ENCODE measurements at places on chromosomes 13 and 19.

- peak; percentile 27 for DNase-seq
These were observed 76.9 kb downstream of the GADD45B start for GRCh38 chr19:2552859-2553258.

DNA sequence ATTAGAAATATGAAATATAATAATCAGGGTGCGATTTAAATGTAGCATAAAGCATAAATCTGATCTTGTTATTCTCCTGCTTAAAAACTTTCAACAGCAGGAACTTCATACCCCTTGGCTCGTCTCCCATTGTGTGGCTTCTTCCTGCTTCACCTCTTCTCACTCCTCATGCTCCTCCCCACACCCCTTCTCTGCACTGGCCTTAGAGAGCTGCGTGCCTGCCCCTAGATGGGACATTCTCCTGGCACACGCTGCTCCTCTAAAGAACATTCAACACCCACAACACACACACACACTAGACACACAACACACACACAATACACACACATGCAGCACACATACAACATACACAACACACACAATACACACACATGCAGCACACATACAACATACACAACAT is 104.6 kb upstream of the RAP2A start:
- peak; percentile 61 for DNase-seq

DNA sequence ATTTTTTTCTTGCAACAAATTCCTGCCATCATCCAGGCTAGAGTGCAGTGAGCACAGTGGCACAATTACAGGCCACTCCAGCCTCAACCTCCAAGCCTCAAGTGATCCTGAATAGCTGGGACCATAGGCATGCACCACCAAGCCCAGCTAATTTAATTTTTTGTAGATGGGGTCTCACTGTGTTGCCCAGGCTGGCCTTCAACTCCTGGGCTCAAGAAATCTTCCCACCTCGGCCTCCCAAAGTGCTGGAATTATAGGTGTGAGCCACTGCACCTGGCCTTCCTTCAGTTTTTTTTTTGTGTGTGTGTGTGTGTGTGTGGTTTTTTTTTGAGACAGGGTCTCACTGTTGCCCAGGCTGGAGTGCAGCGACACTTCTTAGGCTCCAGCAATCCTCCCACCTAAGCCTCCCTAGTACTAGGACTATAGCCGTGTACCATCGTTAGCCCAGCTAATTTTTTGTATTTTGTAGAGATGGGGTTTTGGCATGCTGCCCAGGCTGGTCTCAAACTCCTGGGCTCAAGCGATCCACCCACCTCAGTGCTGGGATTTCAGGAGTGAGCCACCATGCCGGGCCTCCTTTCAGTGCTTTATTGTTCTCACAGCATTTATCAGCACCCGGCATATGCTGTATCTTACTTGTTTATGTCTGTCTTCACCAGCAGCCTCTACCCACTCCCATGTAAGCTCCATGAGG is 5.9 kb upstream of the SRRM5 start:
- DNase-seq: no peak

- DNase-seq: no peak
These were observed 143.4 kb downstream of the URI1 start for GRCh38 chr19:30085394-30085793.

DNA sequence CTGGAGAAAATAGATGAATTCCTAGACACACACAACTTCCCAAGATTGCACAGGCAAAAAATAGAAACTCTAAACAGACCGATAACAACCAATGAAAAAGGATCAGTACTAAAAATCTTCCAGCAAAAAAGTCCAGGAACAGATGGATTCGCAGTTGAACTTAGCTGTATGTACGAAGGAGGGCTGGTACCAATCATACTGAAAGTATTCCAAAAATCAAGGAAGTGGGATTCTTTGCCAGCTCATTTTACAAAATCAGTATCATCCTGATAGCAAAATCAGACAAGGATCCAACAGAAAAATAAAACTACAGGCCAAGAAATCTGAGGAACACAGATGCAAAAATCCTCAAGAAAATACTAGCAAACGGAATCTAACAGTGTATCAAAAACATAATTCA is 6.5 kb upstream of the LILRB2 start:
- DNase-seq: no peak

- peak; percentile 32 for DNase-seq
These were observed 13.5 kb downstream of the PPP1R13L start for GRCh38 chr19:45391346-45391745.

DNA sequence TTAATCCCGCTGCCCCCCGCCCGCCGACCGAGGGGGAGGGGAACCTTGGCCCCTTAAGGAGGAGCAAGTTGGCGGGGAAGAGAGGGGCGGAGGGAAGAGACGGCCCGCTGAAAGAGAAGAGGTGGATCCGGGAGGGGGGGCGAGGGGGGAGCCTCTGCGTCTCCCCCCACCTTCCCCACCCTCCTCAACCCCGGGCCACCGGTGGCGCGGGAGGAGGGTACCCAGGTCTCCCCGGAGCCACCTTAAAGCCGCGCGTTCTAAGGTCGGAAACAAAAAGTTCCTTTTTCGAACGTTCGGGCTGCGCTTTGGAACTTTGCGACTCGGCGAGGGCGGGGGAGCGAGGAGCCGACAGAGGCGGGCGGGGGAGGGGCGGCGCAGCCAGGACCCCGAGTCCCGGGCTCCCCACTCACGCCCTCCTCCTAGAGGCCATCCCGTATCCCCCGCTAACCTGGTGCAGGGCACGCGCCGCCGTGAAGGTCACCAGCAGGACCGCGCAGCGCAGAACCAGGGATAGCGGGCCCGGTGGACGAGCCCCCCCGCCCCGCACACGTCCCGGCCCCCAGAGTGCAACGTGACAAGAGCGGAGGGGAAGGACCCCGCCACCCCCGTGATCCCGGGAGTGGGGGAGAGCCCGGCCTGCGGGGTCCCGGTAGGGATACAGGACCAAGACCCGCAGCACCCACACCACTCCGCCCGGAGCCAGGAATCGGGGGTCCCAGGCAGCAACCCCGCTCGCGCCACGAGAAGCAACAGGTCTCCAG is 659 bp downstream of the ERF start:
- DNase-seq: peak; percentile 58

DNA sequence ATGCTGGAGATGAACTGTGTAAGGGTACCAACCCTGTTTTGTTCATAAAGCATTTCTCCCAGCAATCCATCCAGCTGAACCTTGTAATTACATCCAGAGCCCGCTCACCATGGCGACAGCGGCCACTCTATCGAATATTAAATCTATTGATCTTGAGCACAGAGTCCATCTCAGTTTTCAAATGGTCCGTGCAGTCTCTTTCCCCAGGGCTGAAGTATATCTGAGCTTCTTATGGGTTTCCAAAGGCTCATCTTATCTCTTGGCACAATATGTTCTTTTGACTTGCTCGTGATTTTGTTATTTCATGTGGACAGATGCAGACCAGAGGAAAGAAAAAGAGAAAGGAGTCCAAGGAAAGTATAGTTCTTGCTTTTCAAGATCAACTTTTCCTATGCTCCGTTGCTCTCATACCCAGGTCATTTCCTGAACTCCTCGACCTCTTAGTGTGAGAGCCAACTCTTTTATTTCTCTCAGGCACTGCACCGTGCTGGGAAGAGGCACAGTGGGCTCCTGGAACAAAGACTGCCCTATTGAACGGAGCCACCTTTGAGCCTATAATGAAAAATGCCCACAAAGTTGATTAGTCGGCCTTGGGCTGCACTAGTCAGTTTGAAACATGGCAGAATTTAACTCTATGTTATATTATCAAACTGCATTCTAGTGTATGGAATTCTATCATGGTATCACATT is 66.7 kb downstream of the RFC3 start:
- peak; percentile 5 for DNase-seq

- DNase-seq: peak; percentile 48
These were observed 1.3 kb downstream of the BICRA start for GRCh38 chr19:47609906-47610894.

GRCh38 chr13:49098198-49098597 is 121.9 kb upstream of the MLNR start:
- peak; percentile 95 for DNase-seq

DNA sequence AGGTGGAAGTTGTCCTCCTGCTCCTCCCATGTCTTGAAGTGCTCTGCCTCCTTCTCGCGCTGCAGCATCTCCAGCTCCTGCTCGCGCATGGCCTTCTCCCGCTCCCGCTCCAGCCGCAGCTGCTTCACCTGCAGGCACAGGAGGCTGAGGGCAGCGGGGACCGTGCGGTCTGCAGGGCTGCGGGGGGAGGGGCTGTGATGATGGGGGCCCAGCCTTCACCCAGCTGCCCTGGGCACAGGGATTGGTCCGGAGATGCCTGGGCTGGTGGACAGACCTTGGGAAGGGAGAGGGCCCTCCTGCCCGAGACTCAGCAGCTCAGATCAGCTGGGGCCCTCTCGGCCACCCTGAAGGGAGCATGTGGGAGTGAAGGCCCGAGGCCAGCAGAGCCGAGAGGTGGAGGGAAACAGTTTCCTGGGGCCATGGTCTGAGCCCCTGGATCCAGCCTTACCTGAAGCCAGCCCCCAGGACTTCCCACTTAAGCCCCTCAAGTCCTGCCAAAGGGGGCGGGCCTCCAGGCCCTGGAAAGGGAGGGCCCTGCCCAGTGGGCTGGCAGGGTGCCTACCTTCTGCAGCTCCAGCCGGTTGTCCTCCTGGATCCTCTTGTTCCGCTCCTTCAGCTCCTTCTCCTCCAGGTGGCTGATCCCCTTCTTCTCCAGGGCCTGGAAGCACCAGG is 6.3 kb downstream of the CACTIN start:
- no peak for DNase-seq

DNA sequence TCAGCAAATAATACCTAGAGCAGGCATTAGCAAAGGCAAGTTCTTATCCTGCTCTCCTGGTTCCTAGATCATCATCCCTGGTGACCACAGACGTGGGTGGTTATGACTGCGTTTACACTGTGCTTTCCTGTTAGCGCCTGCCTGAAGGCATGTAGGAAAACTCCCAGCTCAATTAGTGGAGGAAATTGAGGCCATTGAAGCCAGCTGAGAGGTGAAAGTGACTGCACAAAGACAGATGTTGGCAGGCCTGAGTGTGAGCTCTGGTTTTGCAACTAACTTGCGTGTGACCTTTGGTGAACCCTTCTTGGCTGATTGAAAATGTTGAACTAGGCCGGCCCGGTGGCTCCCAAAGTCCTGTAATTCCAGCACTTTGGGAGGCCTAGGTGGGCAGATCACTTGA is 17.5 kb upstream of the NWD1 start:
- peak; percentile 62 for DNase-seq

- DNase-seq: peak; percentile 25
These were observed 565.1 kb downstream of the LIG4 start for GRCh38 chr13:107650081-107650701.

DNA sequence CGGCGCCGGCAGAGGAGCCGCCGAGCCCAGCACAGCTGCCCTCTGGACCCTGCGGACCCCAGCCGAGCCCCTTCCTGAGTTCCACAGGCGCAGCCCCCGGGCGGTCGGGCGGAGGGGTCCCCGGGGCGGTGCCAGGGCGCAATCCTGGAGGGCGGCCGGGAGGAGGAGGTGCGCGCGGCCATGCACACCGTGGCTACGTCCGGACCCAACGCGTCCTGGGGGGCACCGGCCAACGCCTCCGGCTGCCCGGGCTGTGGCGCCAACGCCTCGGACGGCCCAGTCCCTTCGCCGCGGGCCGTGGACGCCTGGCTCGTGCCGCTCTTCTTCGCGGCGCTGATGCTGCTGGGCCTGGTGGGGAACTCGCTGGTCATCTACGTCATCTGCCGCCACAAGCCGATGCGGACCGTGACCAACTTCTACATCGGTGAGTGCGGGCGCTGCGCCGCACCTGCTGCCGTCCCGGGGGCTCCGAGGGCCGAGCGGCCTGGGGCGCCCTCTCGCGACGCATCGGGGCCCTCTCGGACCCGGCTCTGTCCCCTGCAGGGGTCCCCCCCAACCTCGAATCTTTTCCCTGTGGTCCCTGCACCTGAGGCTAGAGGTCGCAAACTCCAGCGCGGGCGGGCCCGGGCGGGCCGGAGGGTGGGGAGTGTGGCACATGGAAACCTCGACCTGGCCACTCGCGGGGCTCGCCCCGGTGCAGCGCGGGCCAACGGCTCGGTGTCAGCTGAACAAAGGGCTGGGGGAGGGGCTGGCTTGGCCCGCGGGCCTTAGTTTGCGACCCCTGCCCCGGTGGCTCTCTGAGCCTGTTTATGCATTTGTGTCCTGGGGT is at the start of gene KISS1R:
Gene KISS1R (plus strand): TSS at position 11 of the 829 bp plus-strand sequence. CDS start 170 bp downstream, at position 181.
- no peak for DNase-seq

GRCh38 chr13:76638882-76639281 is 247.3 kb downstream of the KCTD12 start:
- DNase-seq: peak; percentile 57

- DNase-seq: no peak
These were observed 4.9 kb downstream of the DIRAS1 start for GRCh38 chr19:2716275-2716650.

- DNase-seq: no peak
These were observed 80.4 kb upstream of the ZNF420 start for GRCh38 chr19:36997843-36998235.

DNA sequence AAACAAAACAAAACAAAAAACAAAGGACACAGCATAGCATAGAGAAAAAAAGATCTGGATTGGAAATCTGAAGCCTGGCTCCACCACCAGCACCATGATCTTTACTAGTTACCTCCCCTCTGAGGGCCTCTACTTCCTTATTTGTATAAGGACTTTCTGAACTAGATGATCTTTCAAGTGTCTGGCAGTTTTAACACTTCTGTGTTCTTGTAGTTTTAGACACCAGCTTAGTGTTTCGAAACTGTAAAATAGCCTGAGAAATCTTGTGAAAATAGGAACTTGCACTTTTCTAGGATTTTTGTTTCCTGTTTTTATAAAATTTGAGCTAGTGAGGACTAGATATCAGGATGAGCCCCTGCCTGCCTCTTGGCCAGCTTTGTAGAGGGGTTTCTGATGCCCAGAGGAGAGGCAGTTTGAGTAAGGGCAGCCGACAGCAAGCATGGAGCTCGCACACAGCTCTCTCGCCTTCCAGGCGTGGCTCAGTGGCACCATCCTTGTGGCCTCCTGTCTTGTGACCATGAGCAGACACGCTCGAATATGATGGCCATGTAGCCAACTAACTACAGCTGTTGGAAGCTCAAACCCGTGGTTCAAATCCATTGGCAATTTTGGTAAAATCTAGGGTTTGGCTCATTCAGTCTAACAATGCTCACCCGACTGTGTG is 319.0 kb downstream of the KCNRG start:
- no peak for DNase-seq

DNA sequence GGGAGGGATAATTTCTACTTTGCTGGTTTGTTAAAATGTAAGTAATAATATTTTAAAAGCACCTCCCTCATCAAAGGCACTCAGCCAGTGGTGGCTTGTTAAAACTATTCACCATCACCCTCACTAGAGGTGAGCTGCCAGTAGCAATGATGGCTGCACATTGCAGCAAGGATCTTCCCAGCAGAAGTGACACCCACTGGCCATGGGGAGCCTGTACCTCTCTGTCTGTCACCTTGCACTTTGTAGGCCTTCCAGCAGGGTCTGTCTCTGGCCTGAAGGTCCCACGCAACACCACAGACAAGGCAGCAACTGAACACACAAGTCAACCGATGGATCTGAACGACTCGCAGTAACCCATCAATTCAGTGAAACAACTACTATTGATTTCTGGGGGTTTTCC is 47.3 kb upstream of the C13orf42 start:
- DNase-seq: no peak

Measured in cardiac fibroblast (primary cell).